RWPE2 (cell line): ENCODE measurements at places on chromosomes 7 and 10.

DNA sequence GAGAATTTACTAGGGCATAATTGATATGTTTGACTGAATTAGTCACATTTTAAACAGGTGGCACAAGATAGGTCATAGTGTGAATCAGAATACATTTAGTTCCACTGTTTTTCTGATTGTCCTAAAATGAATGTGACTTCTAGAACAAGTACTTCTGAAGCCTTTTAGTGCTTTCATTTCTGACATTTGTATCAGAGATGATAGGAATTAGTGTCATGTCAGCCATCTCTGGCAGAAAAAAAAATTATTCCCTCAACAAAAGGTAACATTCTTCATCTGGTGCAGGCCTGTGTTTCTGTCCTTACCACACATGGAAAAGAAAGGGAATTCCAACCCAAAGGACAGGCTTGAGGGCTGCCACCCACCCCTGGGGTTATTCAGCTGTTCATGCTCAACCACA, 21.3 kb downstream of the GRM8 start:
- no peak for DNase-seq

GRCh38 chr7:69095649-69096048, 502.6 kb upstream of the AUTS2 start:
- DNase-seq, result no peak

DNA sequence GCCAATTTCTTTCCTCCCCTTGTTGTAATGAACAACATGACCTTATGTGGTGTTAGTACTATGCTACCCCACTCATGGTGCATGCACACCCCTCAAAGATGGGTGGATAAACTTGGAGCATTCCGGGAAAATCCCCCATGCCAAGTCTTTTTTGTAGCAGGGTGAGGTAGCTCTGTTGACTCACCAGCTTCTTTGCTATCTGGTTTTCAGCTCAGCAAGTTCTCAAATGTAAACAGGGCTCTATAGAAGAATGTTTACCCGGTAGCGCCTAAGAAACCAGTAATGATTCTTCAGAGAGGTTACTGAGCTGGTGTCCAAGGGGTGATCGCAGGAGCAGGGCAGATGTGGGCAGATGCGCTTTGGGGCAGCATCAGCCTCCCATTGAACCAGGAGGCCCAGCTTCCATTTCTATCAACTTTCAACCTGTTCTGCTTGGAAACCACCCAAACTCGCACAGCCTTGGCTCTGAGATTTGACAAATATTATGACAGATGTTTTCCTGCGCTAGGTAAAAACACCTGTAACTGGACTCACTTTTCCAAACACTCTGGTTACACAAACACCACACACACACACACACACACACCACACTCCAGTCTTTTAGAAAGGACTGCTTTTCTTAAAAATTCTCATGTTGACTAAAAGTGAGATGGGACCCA, 87.8 kb downstream of the ZRANB1 start:
- DNase-seq, result no peak

DNA sequence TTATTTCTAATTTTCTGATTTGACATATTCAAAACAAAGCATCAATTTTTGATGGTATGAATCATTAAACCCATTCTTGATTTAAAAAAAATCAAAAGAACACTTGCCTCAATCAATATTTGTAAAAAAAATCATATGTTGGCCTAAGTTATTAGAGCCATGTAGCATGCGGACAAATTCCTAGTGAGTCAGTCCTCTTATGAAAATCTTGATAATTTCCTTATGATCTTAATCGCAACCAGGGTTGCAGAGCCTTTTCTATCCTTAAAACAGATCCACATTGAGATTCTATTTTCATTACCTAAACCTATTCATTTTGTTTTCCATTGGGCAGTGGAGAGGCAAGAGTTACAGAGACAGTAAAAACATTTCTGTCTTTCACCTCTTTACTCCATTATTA, 203.2 kb downstream of the ARL4A start:
- no peak for DNase-seq

GRCh38 chr10:124693801-124694416, 50.3 kb downstream of the FAM53B start:
- DNase-seq, result no peak

GRCh38 chr7:90551036-90551435, 45.1 kb upstream of the CDK14 start:
- no peak for DNase-seq

DNA sequence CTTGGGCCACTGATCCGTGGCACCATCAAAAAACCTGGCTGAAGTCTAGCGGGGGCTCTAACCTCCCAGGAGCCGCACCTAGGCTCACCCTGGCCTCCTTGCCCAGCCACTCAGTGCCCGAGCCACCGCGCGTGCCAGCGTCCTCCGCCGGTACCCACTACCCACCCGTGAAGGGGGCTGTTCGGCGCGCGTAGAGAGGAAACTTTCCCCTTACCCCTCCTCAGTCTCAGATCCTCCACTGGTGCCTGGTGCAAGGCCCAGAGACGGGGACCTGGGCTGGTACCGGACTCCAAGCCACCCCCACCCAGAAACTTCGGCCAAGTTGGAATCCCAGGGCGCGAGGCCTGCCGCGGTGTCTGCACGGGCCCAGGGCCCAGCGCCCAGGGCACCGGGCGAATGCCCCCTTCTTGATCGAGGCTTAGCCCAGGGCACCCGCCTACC, 3.5 kb upstream of the EBF3 start:
- no peak for DNase-seq

- DNase-seq, result no peak
Measured at GRCh38 chr10:120688928-120689327, 162.2 kb upstream of the WDR11 start.

DNA sequence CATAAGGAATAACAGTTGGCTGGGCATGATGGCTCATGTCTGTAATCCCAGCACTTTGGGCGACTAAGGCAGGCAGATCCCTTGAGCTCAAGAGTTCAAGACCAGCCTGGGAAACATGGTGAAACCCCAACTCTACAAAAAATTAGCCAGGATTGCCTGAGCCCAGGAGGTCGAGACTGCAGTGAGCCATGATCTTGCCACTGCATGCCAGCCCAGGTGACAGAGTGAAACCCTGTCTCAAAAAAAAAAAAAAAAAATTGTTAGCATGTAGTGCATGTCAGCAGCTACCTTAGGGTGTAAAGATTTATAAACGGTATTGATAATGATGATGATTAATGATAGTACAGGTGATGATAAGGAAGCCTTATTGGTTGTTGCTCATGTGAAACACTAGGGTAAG, 331.2 kb upstream of the FZD1 start:
- no peak for DNase-seq

DNA sequence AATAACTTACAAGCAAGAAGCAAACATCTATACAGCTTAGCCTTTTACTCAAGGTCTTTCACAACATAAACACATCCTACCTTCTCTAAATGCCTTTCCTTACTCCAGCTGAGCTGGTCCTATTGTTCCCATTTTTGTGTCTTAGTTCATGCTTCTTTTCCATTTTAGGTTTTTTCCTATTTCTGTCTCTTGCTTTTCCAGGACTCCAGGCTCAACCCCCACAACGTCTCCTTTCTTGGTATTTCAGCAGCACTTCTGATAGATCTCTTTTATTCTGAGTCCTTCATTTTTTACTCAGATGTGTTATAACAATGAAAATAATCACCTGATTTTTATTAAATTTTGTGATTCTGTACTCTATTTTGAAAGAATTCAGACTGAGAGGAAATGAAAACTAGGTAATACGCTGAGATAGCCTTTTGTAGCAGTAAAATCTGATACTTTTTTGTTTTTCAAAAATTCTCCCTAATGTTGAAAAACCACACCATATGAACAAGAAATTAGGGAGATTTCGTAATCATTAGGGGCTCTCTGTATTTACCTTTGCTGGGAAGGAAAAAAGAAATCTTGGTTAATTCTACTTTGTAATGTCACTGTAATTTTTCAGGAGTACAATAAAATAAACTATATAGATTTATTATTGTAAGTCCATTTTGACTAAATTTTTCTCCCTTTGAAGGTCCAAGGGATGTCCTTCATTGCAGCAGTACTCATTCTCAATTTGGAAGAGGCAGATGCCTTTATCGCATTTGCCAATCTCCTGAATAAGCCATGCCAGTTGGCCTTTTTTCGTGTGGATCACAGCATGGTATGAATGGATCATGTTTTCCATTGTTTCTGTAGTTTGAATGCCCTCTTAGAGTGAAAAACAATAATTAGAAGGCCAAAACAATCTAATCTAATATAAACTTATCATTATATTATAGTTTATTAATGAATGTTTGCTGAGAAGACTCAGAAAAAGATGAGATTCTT, 24.0 kb upstream of the HELLS start:
- DNase-seq, result no peak

DNA sequence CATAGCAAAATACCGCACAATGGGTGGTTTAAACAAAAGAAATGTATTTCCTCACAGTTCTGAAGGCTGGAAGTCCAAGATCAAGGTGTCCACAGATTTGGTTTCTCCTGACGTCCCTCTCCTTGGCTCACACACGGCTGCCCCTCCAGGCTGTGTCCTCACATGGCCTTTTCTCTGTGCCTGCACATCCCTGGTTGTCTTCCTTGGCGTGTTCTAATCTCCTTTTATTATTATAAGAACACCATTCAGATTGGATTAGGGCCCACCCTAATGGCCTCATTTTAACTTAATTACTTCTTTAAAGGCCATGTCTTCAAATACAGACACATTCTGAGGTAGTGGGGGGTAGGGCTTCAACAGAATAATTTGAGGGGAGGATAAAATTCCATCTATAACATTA, 87.9 kb downstream of the FZD1 start:
- no peak for DNase-seq

DNA sequence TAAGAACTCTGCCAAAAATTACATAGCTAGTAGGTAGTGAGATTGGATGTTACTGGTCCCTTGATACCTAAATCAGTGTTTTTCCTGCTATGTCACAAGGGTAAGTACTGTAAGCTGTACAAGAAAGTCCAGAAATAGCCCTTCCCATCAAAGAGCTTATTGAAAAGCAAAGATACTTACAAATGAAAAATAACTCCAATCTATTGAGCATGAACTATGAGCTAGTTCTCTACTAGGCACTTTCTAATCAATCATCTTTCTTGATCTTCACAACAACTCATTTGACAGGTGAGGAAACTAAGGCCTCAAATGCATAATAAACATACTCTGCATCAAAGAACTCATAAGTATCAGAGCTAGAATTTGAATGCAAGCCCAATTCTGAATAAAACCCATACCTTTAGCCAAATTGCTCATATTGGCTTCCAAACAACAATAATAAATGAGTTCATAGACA, 249.8 kb upstream of the TCF7L2 start:
- DNase-seq, result no peak

GRCh38 chr10:34786464-34786863, 28.6 kb downstream of the PARD3 start:
- DNase-seq, result no peak

- DNase-seq, result no peak
Measured at GRCh38 chr10:63258920-63259678, 126.0 kb downstream of the NRBF2 start.
